ENCODE measurements at places on chromosomes 6 and 20.

GRCh38 chr6:27867945-27868300 lies 44.3 kb downstream of the OR2B2 start:
- H3K4me3 ChIP-seq, result peak overlapping the region; percentile 81
- peaks cover 75% of the 10 kb centered on the region for H3K4me1 ChIP-seq
- H3K27ac ChIP-seq, result peak overlapping the region; percentile 99
- no peaks in the 10 kb centered on the region for H3K27me3 ChIP-seq
- DNase-seq, result no peak

- no peak overlapping the region for H3K27ac ChIP-seq
- DNase-seq, result no peak
- no peaks in the 10 kb centered on the region for H3K27me3 ChIP-seq
- peaks cover 15% of the 10 kb centered on the region for H3K36me3 ChIP-seq
- H3K4me3 ChIP-seq, result no peak overlapping the region
These were observed 195.5 kb upstream of the PRDM1 start for GRCh38 chr6:105890521-105891244.

GRCh38 chr20:62887152-62887859 lies 25.7 kb upstream of the TCFL5 start:
- peaks cover 58% of the 10 kb centered on the region for H3K36me3 ChIP-seq
- peak; percentile 42 for DNase-seq
- H3K27ac ChIP-seq, result peak overlapping the region; percentile 47

DNA sequence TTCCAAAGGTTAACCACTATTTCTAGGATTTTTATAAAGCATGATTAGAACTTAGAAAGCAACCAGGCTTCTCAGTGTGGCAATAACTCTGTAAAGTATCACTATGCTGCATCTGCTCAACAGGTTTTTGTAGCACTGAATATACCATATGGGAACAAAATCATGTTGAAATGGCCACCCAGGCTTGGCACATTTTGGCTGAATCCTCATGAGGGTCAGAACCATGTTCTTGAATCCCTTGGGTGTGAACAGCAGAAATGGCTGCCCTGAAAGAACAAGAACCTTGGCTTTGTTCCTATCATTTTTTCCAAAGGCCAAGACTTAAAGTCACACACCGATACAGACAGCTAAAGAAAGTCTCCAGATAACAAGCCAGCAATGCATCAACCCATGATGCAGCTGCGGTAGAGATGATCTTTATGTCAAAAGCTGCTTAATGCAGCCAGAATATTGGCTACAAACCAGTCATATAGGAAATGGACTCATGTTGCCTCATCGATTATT lies 283.0 kb upstream of the NOX3 start:
- H3K36me3 ChIP-seq, result no peaks in the 10 kb centered on the region
- DNase-seq, result no peak
- H3K27ac ChIP-seq, result no peak overlapping the region
- H3K27me3 ChIP-seq, result no peaks in the 10 kb centered on the region

All from activated CD4-positive, alpha-beta memory T cell treated with anti-CD3 and anti-CD28 coated beads, Interleukin-2, amount 10 ng/mL, durations not matched to agents 7 days and 5 days (primary cell).